Psoas muscle (tissue), 8 donors: ENCODE measurements at places on chromosomes 12 and 14. TPM values are rescaled to one million over a fixed set of nuclear protein-coding genes. Genes with fewer than 3 reads are reported as not detected.

- no peak for DNase-seq
Measured at GRCh38 chr12:51365276-51365675, 18.8 kb upstream of the CELA1 start.

GRCh38 chr14:51095854-51096823, 1.2 kb upstream of the TRIM9 start:
- peak; percentile 58 for DNase-seq

- DNase-seq: no peak
Measured at GRCh38 chr12:96256672-96257361, 62.6 kb downstream of the ELK3 start.

GRCh38 chr14:58954052-58954451, 234.4 kb upstream of the DAAM1 start:
- no peak for DNase-seq

DNA sequence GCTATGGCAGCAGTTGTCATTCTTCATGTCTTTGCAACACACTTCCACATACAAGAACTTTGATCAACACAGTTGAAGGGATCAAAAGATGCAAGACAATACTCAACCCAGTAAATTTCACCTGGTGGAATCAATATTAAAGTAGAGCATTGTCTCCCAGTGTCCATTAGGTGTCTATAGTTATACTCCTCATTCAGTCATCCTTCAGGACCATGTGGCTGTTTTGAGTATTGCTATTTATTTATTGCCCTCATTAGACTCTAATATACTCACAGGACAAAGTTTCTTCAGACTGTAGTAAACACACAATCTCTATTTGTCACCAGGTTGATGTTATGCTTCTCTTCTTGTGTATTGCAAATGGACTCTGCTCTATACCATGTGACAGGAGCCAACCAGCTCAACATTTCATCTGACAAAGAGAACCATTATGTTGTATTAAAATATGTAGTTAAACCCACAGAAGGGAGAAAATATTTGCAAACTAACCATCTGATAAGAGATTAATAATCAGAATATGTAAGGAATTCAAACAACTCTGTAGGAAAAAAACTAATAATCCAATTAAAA, 146.6 kb downstream of the TGFB3 start:
- no peak for DNase-seq

DNA sequence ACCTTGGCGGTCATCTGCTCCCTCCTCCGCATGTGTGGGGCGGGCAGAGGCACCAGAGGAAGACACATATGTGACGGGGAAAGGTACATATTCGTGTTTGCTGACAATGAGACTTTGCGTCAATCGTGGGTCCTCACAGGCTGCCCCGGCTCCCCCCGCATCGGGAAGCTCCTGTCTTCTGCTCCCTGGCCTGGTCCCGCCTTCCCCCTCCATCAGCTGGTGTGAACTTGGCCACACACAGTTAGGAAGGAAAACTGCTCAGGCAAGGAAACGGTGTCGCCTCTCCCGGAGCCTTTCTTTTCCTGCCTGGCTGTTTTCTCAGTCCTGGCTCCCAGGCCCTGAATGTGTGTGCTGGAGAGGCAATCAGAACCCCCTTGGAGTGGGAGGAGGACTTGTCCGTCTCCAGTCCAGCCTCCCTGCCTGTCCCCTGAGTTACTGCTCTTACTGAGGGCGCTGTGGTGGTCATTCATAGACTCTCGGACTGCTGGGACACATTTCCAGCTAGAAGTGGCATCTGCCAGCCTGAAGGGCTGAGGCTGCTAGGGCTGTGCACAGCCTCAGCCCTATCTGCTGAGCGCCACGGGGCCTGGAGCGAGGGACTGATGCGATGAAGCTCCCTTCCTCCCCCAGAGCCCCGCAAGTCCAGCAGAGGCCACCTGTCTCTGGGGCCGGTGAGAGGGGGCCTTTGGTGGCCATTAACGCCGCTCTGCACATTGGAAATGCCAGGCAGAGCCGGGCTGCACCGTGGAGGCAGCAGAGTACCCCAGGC, 44.2 kb upstream of the TSPAN9 start:
- DNase-seq: no peak

Gene ASPG
- total RNA-seq: 0.51 TPM

Gene PPP1R12A
- 37.8 TPM for total RNA-seq

Gene KCNH3
- 0.04 TPM for total RNA-seq

Gene DBX2
- total RNA-seq: not detected
